OCI-M1 (cell line): ENCODE measurements at places on chromosomes 11 and 22.

- DNase-seq, result peak; percentile 94
Measured at GRCh38 chr11:67262731-67263675, 3.3 kb upstream of the GRK2 start.

DNA sequence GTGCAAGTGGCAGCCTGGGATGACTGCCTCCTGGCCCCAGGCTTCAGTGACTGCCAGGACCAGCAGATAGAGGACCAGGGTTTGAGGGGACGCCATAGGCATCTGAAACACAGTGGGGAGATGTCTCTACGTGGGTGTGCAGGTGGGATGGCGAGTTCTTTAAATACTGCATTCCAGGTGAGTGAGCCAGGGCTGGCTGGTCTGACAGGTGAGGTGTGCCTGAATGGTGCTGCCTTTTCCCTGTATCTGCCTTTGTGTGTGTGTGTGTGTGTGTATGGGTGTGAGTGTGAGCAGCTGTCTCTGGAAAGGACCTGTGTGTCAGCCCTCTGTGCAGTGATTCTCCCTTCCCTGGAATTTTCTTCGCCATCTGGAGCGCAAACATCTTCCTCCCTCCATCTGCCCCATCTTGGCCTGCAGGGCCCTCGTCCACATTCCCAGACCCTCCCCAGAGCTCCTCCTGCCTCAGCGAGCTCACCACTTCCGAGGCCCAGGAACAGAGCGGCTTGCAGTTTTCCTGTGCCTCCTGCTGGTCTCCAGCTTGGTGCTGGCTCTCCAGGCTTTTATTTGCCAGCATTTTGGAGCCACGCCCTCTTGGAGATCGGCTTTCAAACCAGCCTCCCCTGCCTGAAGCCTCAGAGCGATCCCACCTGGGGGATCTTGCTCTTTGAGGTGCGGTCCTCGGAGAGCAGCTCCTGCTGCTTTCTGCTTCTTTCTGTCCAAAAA is at the start of gene GPHA2:
Gene GPHA2 (minus strand): TSS at position 535 of the 723 bp plus-strand sequence. CDS start 433 bp downstream, at position 102.
- no peak for DNase-seq

GRCh38 chr11:17230867-17231851 is 23.4 kb upstream of the PIK3C2A start:
- DNase-seq, result peak; percentile 68

DNA sequence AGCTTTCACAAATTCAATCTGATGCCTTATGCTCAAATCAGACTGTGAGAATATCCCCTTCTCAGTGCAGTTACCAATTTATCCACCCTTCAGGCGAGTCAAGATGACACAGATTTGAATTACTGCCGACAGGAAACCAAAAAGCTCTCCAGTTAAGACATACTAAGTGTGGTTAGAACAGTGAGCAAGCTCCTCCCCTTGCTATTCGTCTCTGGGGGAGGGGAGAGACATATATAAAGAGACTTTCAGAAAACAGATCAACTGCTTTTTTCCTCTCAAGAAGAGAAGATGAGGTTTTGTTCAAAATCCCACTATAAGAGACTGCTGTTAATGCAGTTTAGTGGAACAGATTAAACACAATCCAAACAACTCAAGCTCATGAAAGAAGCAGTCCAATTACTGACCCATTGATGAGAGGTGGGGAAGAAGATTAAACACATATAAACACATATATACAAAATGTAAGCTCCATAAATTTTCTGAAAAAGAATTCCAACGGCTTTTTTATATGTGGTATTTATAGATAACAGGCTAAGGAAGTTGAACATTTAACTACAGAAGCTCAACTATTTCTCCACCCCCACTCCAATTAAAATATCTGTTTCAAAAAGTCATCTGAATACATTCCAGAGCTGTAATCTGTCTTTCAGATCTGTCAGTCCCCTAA is 102.7 kb downstream of the MRTFA start:
- DNase-seq, result peak; percentile 89

- DNase-seq, result no peak
Measured at GRCh38 chr11:100515087-100515486, 172.0 kb upstream of the ARHGAP42 start.

- peak; percentile 59 for DNase-seq
Measured at GRCh38 chr22:20206709-20207215, 55.9 kb upstream of the CCDC188 start.

- peak; percentile 83 for DNase-seq
Measured at GRCh38 chr11:63518548-63518947, 12.7 kb downstream of the LGALS12 start.

GRCh38 chr11:62504158-62504973 is 42.2 kb downstream of the AHNAK start:
- DNase-seq, result no peak

DNA sequence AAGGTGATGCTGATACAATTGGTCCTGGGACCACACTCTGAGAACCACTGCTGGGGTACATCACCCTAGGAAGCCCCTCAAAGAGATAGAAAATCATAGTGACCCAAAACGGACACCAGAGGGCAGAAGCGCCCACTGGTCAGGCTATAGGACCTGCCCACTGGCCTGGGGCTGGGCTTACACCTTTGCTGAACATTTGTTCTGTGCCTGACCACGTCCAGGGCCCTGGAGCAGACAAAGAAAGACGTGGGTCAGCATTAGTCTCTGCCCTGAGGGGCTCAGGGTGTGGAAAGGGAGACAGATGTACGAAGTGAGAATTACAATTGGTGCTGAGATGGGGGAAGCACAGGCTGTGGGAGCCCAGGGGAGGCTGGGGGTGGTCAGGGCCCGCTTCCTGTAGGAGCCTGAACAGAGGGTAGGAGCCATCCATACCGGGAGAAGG is 14.4 kb upstream of the SERPINH1 start:
- DNase-seq, result peak; percentile 97

DNA sequence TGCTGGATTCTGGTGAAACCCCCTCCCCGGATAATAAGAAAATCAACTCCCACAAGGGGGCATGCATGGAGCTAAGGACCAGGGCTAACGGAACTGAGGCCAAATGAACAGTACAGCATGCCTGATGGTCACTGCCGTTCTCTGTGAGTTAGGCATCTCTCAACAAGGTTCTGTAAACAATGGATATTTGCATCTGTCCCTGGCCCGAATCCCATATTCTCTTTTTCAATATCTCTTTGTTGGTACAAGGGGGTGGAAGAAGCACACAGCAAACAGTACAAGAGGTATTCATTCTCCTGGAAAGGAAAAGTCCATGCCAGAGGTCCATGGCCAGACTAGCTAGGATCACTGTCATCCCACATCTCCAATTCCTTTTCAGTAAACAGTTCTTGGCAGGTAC is 32.2 kb upstream of the APOA1 start:
- DNase-seq, result no peak

GRCh38 chr11:126403658-126404057 is 48.2 kb downstream of the ST3GAL4 start:
- DNase-seq, result no peak

- DNase-seq, result no peak
Measured at GRCh38 chr11:115673720-115674119, 169.5 kb upstream of the CADM1 start.

GRCh38 chr11:57230791-57231538 is 6.1 kb downstream of the APLNR start:
- no peak for DNase-seq

- no peak for DNase-seq
Measured at GRCh38 chr11:43895601-43896000, 15.0 kb downstream of the ALKBH3 start.

DNA sequence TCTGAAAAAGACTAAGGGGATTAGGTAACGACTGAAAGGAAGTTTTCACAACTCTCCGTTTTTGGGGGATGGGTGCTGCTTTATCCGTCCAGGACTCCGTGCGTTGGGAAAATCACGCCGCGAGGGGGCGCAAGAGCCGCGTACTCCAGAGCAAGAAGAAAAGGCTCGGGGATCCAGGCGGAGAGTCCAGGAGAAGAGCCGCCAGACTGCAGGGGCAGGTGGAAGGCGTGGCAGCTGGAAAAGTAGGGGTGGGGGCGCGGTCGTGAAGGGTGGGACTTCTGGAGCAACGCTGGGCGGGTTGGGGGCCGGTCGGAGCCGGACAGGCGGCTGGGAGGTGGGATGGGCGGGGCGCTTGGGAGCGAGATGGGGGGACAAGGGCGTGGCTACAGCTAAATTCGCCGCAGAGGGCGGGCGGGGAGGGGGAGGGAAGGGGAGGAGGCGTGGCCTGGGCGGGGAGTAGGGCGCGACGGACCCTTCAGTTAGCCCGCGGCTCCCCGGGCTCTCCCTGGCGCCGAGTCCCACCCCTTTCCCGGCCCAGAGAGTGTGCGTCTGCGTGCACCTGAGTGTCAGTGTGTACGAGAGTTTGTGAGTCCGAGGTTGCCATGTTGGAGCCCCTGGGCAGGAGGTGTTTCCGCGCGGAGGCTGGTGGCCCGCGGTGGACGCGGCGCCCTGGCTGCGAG is 613 bp upstream of the ARHGEF17 start:
- peak; percentile 100 for DNase-seq

GRCh38 chr11:85171648-85172257 is 455.4 kb downstream of the DLG2 start:
- no peak for DNase-seq

- DNase-seq, result no peak
Measured at GRCh38 chr22:35940166-35940565, 88.5 kb downstream of the RBFOX2 start.

DNA sequence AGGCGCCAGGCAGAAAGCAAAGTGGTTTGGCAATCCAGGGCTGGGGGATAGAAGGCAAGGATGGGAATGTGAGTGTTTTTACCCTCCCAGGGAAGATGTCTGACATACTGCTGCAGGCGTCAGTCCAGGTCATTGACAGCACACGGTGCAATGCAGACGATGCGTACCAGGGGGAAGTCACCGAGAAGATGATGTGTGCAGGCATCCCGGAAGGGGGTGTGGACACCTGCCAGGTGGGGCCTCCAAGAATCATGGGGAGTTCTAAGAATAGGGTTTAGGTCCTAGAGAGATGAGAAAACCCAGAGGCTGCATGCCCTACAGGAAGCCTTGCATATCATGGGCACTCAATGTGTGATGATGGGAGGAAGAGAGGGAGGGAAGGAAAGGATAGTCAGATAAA is 28.3 kb upstream of the SMIM35 start:
- DNase-seq, result no peak

- peak; percentile 60 for DNase-seq
Measured at GRCh38 chr11:81380395-81380794, 1353.3 kb downstream of the FAM181B start.

DNA sequence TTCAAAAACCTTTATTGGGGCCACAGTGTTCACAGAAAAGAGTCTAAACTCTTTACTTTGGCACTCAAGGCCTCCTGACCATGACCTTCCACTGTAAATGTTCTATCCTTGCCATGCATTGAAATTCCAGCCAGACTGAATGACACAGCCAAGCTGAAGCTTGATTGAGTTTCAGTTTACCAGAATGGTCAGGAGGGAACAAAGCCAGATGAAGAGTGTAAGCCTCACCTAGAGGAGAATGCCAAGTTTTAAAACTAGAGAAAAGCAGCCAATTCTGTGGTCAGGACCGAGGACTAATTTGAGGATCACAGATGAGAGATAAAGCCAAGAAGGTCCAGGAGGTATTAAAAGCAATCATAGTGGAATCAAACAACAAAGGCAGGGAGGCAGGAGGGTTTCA is 215.3 kb downstream of the KCNA4 start:
- DNase-seq, result no peak

GRCh38 chr11:34454308-34455032 is 15.7 kb downstream of the CAT start:
- no peak for DNase-seq

GRCh38 chr22:49255741-49256318 is 571.8 kb downstream of the BRD1 start:
- no peak for DNase-seq

DNA sequence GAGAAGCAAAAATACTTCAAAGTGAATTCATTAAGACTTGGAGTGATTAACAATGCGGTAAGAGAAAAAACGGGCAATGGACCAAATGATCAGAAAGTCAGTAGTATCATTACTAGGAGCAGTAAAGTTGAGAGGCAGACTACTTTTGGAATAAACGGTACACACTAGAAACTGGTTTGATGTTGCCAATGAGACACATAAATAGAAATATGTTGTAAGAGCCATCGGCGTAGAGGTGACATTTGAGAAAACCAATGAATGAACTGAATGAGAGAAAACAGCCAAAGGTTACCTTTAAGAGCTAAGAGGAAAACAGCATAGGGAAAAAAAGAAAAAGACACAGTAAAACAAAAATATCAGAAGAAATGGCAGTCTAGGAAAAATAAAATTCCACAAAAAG is 6.2 kb downstream of the CHORDC1 start:
- DNase-seq, result no peak

DNA sequence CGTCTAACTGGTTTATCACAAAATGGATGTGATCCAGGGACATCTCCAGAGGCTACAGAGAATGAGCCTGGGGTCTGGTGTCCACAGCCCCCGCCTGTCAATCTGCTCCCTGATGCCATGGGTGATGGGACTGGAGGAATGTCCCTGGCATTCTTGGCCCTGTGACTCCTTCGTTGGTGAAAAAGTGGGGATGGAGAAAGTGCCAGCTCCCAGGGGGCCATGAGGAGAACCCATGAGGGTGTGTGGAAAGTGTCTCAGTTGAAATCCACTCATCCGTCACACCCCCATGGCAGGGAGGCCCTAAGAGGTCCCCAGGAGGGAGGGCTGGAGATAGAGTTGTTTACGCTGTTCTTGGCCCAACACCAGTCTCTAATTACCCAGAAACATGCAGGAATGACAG is 322.0 kb downstream of the CTTN start:
- no peak for DNase-seq

DNA sequence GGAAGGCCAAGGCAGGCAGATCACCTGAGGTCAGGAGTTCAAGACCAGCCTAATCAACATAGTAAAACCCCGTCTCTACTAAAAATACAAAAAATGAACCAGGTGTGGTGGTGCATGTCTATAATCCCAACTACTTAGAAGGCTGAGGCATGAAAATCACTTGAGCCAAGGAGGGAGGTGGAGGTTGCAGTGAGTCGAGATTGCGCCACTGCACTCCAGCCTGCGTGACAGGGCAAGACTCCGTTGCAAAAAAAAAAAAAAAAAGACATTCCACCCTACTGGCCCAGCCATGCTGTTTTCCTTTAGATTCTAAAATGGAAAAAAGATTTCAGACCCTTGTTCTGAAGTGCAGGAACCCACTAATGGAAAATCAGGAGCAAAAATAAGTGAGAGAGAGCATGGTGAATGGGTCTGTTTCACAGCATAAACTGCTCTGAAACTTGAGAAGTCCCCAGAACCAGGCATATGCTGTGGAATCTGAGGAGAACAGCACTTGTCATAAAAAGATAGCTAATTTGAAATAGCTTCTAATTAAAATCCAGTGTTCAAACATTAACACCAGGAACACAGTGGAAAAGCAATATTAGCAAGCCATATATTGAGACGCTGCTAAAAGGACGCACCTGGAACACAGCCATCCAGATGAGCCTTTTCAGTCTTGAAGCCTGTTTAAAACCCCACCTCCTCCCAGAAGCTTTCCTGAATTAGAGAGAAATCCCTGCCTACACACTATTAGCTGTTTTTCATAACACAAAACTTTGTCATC is 66.3 kb upstream of the CHRM4 start:
- no peak for DNase-seq

DNA sequence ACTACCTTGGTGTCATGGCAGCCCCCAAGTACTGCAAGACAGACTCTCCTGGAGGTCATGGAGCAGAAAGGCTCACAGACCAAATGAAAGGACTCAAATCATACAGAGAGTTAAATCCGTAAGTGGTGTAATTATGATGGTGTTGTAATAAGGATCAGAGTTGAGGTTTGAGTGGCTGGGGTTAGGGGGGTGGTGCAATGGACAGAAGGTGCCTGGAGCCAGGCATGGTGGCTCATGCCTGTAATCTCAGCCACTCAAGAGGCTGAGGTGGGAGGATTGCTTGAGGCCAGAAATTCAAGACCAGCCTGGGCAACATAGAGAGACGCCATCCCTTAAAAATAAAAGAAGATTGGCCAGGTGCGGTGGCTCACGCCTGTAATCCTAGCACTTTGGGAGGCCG is 18.7 kb downstream of the ART5 start:
- DNase-seq, result no peak

GRCh38 chr11:87239001-87239400 is 201.3 kb downstream of the TMEM135 start:
- DNase-seq, result no peak
